Motor neuron (in vitro differentiated cells): ENCODE measurements at places on chromosomes 5 and 9. TPM values are rescaled to one million over a fixed set of nuclear protein-coding genes. Genes with fewer than 3 reads are reported as not detected.
A peak's percentile ranks its signal among the peaks of the same experiment; 100 is the strongest.

Gene CCDC171
- total RNA-seq: 12.5 and 13.6 TPM in 2 replicates

Gene CYSRT1
- 1.1 and 1.5 TPM in 2 replicates for total RNA-seq

Gene LECT2
- 0.31 TPM in 1 of 2 replicates, not detected in the other for total RNA-seq

Gene OLFM1
- total RNA-seq: 36.5 and 38.0 TPM in 2 replicates

DNA sequence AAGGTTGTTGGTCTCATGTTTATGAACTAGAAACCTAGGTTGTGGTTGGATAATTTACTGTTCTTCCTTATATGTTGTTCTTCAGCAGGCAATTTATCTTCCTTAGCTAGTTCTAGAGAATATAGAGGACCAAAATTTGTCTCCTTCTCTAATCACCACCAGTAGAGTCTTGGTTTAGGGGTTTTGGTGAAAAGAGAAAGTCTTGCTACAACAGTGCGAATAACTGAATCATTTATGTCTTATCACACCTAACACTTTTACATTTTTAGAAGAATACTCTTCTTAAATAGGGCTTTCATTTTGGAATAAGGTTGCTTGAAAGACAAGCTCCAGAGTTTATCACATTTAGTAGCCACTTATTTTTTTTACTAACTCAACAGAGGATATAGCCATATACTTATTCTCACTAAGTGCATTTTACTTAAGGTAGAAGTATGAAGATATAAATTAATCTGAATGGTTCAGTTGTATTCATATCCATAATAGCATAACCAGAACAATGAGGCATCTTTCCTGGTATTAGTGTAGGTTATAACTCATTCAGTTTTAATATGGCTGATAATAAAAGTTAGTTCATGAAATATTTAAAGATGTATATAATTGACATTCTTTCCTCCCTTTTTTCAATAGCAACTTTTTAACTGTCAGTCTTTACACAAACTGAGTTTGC is 67.9 kb downstream of the ERBIN start:
- ATAC-seq: no peak

- ATAC-seq: no peak
These were observed 1.4 kb downstream of the CEP120 start for GRCh38 chr5:123421773-123422172.

DNA sequence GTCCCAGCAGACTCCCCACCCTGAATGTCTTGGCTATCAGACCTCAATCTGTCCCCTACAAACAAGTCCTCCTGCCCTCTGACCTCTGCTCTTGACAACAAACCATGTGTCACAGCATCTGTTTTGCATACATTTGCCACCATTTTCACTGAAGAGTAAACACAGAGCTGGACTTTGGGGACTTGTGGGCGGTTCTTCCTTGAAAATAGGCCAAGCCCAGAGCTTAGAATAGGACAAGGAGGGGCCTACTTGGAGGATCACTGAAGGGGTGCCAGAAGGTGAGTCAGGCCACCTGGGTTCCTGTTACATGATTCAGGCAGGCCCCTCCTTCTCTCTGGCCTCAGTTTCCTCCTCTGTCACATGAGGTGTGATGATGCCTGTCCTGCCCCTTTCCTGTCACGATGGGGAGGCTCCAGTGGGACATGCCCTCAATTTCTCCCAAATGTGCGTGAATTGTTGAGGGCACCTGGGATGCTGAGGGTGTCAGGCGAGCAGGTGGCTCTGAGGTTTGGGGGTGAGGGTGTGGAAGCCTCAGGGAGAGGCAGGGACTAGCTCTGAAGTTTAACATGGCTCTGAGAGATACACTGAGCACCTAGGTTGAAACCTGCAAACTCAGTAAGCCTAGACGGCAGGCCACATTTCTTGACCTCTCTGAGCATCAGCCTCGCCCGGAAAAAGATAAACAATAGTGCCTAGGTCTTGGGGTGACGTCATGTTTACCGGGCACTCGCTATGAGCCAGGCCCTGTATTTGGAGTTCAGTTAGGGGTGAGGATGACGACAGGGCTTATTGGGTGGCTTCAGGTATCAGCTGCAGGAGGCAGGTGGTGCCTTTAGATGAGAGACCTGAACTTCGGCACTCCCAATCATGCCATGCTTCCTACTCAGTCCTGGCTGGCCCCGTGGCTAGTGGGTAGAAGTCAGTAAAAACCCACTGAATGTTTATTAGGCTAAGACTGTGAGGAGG is 107.6 kb upstream of the PITX1 start:
- no peak for ATAC-seq

GRCh38 chr5:23484096-23484495 is 23.3 kb upstream of the PRDM9 start:
- peak; percentile 48 for ATAC-seq

- ATAC-seq: no peak
These were observed 106.0 kb upstream of the ERCC6L2 start for GRCh38 chr9:95769473-95769872.

GRCh38 chr9:89477811-89478630 is 19.9 kb downstream of the SEMA4D start:
- ATAC-seq: peak; percentile 56

DNA sequence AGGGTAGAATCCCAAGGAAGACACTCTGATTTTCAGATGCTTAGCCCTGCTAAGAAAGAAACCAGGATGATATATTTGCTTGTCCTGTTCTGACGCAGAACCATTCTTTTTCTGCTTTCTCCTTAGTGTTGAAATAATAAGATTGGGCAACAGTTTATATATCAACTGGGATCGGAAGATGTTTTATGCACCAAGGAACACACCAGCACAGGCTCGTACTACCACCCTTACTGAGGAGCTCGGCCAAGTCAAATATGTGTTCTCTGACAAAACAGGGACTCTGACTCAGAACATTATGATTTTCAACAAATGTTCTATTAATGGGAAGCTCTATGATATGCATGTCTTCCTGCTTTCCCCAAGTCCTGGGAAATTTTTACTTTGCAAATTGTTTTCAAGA is 19.0 kb upstream of the RUSC2 start:
- no peak for ATAC-seq

DNA sequence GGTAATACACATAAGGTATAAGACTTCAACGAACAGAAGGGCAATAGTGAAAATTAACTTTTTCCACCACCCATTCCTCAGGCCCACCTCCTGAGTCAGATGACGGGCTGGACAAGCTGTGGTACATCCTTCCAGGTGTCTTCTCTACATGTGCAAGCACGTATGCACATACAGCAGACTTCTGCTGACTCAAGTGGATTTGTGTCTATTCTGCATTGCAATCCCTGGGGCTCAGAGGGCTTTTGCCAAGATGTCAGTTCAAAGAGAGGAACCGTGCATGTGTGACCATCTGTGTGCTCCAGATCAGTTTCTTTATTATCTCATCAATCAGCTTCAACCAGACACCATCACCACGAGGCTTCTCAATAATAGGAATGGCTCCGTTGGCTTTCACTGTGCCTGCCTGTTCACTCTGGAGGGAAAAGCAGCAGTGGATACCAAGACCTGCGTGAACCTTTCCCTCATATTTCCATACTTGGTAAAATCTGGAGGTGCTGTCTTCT is 288.4 kb downstream of the MTRR start:
- ATAC-seq: peak; percentile 77

DNA sequence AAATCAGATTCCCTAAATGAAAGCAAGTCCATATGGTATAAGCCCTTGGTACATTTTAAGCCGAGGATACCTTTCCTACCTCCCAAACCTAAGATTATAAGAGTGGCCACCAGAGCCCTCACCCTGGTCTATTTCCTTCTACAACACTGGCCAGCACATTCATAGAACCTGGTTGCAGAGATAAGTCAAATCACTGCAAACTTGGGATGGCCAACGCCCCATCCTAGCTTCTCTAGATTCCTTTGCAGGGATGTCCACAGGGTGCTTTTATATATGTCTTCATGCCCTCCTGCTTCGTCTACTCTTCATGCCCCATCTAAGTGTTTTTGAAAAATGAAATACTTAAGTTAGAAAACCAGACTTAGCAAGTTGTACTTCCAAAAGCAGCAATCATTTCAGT is 41.8 kb downstream of the SH3RF2 start:
- no peak for ATAC-seq

DNA sequence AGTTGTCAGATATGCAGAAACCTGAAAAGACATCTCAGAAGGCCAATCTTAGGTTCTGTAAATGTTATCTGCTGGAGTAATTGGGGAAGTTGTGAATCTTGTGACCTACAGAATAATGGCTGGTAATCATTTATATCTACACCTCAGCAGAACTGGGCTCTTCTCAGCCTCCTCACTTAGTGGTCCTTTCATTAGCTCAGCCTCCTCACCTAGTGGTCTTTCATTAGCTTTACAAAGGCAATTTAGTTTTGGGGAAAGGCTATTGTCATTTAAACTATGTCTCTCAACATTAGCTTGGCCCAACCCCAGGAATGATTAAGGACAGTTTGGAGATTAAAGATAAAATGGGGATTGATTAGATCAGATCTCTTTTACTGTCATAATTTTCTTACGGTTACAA is 284.2 kb upstream of the SGCD start:
- no peak for ATAC-seq

GRCh38 chr9:34047864-34048726 is 592 bp downstream of the UBAP2 start:
- ATAC-seq: peak; percentile 16

DNA sequence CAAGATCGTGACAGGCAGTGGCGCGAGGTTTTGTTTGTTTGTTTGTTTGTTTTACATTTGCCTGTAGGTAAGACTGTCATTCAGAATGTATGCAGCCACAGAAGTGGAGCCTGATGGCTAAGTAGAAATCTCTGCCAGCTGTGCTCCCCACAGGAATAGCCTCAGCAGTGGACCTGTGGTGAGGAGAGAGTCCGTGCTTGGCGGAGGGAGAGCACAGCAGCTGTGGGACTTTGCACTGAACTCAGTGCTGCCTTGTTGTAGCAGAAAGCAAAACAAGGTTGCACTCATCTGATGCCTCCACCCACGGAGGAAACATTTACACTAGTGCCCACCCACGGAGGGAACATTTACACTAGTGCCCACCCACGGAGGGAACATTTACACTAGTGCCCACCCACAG is 4.4 kb upstream of the ZNF782 start:
- no peak for ATAC-seq

DNA sequence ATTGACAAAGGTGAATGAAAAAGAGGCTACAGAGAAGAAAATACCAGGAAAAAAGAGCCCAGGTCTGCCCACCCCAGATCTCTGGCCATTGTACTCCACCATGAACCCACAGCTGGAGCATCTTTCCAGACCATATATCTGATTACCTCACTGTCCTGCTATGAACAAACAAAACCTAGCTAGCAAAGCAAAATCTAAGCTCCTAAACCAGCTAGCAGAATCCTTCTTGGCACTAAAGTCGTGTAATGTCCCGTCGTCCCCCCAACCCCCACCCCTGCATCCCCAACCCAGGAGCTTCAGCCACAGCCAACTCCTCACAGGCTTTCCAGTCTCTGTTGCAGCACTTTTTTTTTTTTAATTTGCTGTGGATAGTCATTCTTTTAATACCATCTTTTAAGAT is 2.5 kb downstream of the C1QTNF3 start:
- ATAC-seq: no peak

DNA sequence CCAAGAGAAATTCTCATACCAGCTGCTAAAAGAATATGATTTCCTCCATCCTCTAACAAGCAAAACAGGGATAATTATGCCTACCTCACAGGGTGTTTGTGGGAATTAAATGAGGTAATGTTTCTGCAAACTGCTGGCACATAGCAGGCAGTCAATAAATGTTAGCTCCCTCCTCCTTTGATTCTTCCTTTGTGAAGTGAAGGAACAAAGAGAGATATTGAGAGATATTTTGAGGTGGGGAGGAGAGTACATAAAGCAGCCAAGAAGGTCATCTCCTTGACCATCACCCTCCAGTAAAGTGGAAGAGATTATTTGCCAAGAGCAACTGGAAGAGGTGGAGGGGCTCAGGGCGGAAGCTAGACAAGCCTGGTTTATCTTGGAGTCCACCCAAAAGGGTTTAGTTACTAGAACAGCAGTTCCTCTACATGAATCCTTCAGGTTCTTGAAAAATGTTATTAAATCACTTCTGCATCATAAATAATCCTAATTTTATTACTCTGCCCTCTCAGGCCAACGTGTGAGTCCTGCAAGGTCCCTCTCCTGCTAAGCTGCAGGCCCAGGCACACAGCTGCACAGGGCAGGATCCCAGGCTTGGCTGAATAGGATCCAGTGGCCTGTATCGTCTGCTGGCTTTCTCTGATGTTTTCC is 35.0 kb upstream of the TLE1 start:
- ATAC-seq: no peak

DNA sequence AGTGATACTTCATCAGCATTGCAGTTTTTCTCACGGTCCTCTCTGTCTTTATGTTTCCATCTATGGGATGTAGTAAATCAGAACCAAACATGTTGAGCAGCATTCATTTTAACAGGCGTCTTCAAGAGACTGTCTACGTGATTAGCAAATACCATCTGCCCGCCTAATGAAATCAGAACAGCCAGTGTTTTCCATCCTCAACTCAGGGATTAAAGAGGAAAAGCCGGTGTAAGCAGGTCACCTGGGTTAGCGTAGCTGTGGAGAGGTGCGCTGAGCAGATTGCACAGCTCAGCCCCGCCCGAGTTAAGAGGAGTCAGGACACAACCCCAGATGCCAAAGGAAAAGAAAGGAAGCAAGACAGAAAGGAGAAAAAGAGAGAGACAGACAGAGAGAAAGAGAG is 54.3 kb upstream of the ANKRD33B start:
- ATAC-seq: no peak

DNA sequence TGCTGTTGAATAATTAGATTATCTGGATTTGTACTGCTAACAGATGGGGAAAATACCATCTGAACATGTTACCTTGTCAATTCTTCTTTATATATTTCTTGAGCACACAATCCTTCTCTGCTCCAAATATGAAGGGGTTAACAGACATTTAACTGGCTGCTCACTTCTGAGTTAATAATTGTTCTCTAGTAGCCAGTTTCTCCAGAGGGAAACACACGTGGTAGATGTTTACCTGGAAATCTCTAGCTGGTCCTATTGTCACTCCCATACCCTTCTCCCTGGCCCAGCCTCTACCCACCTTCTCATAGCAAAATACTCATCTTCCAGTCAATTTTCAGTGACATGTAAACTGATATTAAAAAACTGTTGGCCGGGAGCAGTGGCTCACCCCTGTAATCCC is 101.5 kb upstream of the ZNF462 start:
- no peak for ATAC-seq
